ENCODE measurements at places on chromosomes 4 and X. TPM values are rescaled to one million over a fixed set of nuclear protein-coding genes. Genes with fewer than 3 reads are reported as not detected.

ZNF674 gene
- total RNA-seq = 12.5 TPM

USP17L24 gene
- total RNA-seq = not detected

COX7B2 gene
- total RNA-seq = not detected

WDR17 gene
- 0.87 TPM for total RNA-seq

S100P gene
- total RNA-seq = 237 TPM

ING2 gene
- total RNA-seq = 2.9 TPM

MAGEA2B gene
- not detected for total RNA-seq

IL3RA gene
- total RNA-seq = 2.4 TPM

JCHAIN gene
- 25.0 TPM for total RNA-seq

RAI2 gene
- total RNA-seq = 29.8 TPM

BEX5 gene
- total RNA-seq = 5.7 TPM

CLRN2 gene
- total RNA-seq = not detected

FATE1 gene
- not detected for total RNA-seq

PCDH7 gene
- total RNA-seq = 46.9 TPM

VCX3B gene
- total RNA-seq = not detected

TXK gene
- total RNA-seq = 7.0 TPM

GLUD2 gene
- total RNA-seq = not detected

TRIM61 gene
- total RNA-seq = not detected

BMPR1B gene
- total RNA-seq = 1.0 TPM

HSFX4 gene
- total RNA-seq = not detected

GRPR gene
- not detected for total RNA-seq

NOX1 gene
- not detected for total RNA-seq

MID1IP1 gene
- 16.7 TPM for total RNA-seq

VSIG1 gene
- 0.58 TPM for total RNA-seq

XAGE1B gene
- total RNA-seq = not detected

SH3BP2 gene
- 31.8 TPM for total RNA-seq

FGF13 gene
- total RNA-seq = 0.58 TPM

LIMCH1 gene
- 37.1 TPM for total RNA-seq

GLRA3 gene
- total RNA-seq = not detected

LARP7 gene
- total RNA-seq = 18.1 TPM

VCX3A gene
- not detected for total RNA-seq

NUDT10 gene
- 2.3 TPM for total RNA-seq

GDPD2 gene
- total RNA-seq = not detected

CMC4 gene
- total RNA-seq = 1.3 TPM

SSX2 gene
- not detected for total RNA-seq
